ENCODE measurements at places on chromosomes 12 and 14. TPM values are rescaled to one million over a fixed set of nuclear protein-coding genes. Genes with fewer than 3 reads are reported as not detected.

The SPX gene
- 0.50 TPM for total RNA-seq

The BORCS5 gene
- total RNA-seq = 35.6 TPM

The PUS7L gene
- 10.5 TPM for total RNA-seq

The TBC1D30 gene
- 0.17 TPM for total RNA-seq

The RPS6KA5 gene
- 10.0 TPM for total RNA-seq

The CCNT1 gene
- total RNA-seq = 73.8 TPM

The ASB2 gene
- 2.4 TPM for total RNA-seq

The CCDC38 gene
- total RNA-seq = not detected

The DBX2 gene
- total RNA-seq = not detected

The CBLN3 gene
- 8.6 TPM for total RNA-seq

The PRICKLE1 gene
- not detected for total RNA-seq

The TC2N gene
- total RNA-seq = 66.2 TPM

GRCh38 chr14:68349900-68350629 lies 442.8 kb downstream of the ZFP36L1 start:
- no peak overlapping the region for H3K27ac ChIP-seq
- H3K4me1 ChIP-seq = no peaks in the 10 kb centered on the region
- no peak overlapping the region for H3K4me3 ChIP-seq
- no peak for DNase-seq
- H3K36me3 ChIP-seq = peaks cover 5% of the 10 kb centered on the region

- H3K4me1 ChIP-seq = no peaks in the 10 kb centered on the region
- H3K4me3 ChIP-seq = no peak overlapping the region
- no peaks in the 10 kb centered on the region for H3K36me3 ChIP-seq
- peaks cover 10% of the 10 kb centered on the region for H3K27me3 ChIP-seq
- DNase-seq = no peak
Measured at GRCh38 chr12:125340791-125341190, 275.6 kb downstream of the AACS start.

DNA sequence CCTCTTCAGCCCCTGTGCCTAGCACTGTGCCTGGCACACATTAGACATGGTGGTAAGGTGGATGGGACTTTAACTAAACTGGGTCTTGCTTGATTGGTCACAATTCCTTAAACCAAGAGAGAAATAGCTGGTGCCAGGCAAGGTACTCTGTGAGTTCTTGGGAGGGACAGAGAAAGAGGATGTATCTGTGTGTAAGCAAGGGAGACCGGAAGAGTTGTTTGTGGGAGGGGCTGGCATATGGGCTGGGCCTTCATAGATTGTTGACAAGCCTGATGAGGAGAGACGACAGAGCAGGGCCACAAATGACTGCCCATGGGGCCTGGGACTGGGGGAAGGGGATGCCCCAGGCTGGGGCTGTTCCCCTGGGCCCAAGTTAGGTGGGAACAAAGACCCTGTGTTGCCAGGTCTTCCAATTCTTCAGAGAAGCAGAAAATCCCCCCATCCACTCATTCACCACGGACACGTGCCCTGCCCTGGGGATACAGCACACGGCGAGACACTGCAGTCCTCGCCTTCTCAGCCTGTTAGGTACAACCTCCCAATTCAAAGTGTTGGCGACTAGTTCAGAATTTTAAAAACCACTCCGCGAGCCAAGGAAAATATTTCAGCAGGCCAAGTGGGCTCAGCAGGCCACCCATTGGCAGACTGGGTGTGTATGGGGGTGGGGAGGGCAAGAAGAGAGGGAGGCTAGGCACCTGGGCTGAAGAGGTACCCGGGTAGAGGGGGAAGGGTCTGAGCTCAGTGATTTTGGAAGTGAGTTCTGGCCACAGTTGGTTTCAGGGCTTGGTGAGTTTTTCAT lies 11.4 kb upstream of the CYP46A1 start:
- peaks cover 14% of the 10 kb centered on the region for H3K27me3 ChIP-seq
- H3K27ac ChIP-seq = no peak overlapping the region
- H3K4me3 ChIP-seq = no peak overlapping the region
- no peak for DNase-seq
- H3K4me1 ChIP-seq = no peaks in the 10 kb centered on the region

GRCh38 chr12:40015881-40016280 lies 90.0 kb downstream of the SLC2A13 start:
- no peak for DNase-seq
- no peaks in the 10 kb centered on the region for H3K27me3 ChIP-seq

DNA sequence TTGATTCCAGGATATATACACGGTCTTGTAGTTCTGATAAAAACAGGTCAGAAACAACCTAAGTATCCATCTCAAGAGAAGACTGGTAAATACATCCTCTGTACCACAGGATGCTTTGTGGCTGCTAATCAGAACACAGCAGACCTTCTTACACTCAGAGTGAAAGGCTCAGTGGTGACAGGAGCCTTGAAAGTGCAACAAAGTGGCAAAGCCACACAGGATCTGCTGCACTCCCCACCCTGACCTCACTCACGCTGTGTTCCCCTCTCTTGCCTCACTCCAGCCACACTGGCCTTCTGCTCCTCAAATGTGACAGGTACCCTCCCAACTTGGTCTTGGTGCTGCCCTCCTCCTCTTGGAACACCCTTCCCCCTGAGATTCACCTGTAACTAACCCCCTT lies 98.1 kb upstream of the GRIP1 start:
- H3K27me3 ChIP-seq = no peaks in the 10 kb centered on the region
- DNase-seq = peak; percentile 72
- H3K4me1 ChIP-seq = peaks cover 15% of the 10 kb centered on the region
- peak overlapping the region; percentile 10 for H3K27ac ChIP-seq

DNA sequence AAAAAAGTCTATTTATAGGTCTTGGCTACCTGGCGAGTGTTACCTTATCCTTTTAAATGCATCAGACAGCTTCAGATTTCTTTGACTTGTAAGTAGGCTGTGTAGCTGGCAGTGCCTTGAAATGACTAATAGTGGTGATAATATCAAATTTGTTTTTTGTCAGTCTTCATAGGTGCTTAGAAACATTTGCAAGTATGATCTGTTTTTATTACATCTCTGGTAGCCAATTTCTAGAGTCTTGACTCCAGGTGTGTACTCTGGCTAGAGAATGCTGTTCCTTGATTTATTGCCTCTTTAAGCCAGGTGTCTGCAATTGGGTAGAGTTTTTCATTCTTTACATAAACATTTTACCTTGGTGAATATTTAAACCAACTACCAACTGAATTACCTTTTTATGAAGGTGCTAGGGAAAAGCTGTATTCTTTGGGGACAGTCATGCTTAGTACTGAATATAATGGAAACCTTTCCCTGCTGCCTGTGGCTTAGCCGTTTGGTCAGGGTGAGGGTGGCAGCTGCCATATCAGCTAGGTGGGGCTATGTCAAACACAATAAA lies 32.6 kb downstream of the MLXIP start:
- no peak for DNase-seq
- no peaks in the 10 kb centered on the region for H3K27me3 ChIP-seq

DNA sequence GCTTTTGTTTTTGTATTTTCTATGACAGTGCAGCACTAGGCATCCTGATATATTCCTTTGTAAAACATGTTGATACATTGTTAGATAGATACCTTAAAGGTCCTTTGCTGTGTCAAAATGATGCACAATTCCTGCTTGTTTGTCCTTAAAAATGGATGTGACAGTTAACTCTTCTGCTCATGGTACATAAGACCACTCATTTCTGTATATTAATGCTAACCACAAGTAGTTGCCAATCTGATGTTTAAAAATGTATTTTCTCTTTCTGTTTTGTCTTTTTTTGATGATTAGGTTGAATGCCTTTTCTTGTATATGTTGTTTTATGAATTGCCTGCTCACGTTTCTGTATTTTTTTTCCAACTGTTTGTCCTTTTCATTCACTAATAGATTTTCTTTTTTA lies 35.1 kb downstream of the ATF7IP start:
- DNase-seq = no peak
- H3K27ac ChIP-seq = peak overlapping the region; percentile 85
- peaks cover 91% of the 10 kb centered on the region for H3K4me1 ChIP-seq
- no peaks in the 10 kb centered on the region for H3K27me3 ChIP-seq
- peak overlapping the region; percentile 47 for H3K4me3 ChIP-seq
- peaks cover 41% of the 10 kb centered on the region for H3K36me3 ChIP-seq

DNA sequence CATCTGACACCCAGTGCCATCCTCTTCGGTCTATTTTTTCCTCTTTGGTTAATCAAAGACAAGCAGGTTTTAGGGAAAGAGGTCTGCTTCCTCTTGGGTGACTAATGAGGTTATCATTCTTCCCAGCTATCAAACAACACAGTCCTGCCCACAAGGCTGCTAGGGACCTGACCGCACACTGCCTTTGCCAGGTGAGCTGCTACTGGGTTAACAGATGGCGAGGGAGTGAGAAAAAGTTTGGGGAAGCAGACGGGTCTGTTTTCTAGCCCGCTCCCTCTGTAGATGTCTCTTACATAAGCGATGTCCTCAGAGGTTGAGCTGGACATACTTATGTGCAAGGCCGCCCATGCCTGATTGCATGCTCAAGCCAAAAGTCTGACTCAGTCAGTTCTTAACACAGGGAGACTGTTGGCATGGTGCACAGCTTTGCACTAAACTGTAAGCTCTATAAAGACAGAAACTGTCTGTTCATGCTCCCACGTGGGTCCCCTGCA lies 94.1 kb downstream of the SLC15A4 start:
- H3K36me3 ChIP-seq = no peaks in the 10 kb centered on the region
- no peak for DNase-seq
- no peak overlapping the region for H3K4me3 ChIP-seq
- peaks cover 14% of the 10 kb centered on the region for H3K27me3 ChIP-seq

DNA sequence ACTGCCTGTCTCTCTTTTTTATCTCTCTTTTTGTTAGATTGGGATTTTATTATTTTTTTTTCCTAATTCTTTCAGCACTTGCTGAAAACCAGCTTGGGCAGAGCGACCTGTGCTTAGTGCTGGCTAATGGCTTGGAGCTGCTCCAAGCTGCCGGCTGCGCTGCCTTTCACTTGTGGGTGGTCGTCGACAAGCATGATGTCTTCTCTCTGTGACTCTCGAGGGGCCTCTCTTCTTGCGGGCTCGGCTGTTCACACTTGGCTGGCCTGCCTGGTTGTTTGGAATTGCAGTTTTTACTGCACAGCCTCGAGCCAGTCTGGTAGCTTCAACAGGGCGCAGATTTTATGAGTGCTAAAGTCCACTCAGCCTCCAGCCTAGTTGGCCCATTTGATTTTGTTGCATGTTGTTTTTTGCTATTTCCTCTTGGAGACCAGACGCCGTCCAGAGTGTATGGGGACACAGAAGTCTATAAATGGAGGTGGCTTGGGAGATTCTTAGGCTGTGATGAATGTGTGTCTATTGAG lies 18.6 kb downstream of the TPCN1 start:
- DNase-seq = no peak
- H3K4me3 ChIP-seq = no peak overlapping the region
- H3K27me3 ChIP-seq = no peaks in the 10 kb centered on the region
- H3K4me1 ChIP-seq = peaks cover 33% of the 10 kb centered on the region
- no peak overlapping the region for H3K27ac ChIP-seq

GRCh38 chr14:39395555-39396254 lies 36.5 kb downstream of the FBXO33 start:
- peaks cover 9% of the 10 kb centered on the region for H3K36me3 ChIP-seq
- DNase-seq = peak; percentile 26
- no peak overlapping the region for H3K4me3 ChIP-seq
- peak overlapping the region; percentile 81 for H3K27ac ChIP-seq

- H3K27ac ChIP-seq = no peak overlapping the region
- H3K4me3 ChIP-seq = no peak overlapping the region
- DNase-seq = no peak
- no peaks in the 10 kb centered on the region for H3K27me3 ChIP-seq
- peaks cover 66% of the 10 kb centered on the region for H3K36me3 ChIP-seq
Measured at GRCh38 chr12:19474147-19474546, 34.9 kb downstream of the AEBP2 start.

DNA sequence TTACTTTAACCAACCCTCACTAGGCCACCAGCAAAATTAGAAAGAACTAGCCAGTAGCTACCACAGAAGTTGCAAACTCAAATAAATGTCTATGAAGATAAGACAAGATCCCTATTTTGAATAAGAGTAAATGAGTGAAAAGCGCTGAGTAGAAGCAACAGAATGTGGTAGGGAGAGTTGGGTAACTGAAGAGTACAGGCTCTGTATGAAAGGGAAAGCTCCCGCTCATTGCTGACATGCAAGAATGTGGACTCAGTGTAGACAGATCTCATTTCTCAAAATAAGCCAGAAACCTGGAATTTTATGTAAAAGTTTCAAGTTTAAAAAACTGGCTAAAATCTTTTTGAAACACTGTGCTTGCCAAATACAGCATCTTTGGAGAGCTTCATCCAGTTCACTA lies 63.9 kb downstream of the NAV3 start:
- H3K36me3 ChIP-seq = no peaks in the 10 kb centered on the region
- no peak for DNase-seq
- no peaks in the 10 kb centered on the region for H3K4me1 ChIP-seq
- H3K27me3 ChIP-seq = no peaks in the 10 kb centered on the region
- no peak overlapping the region for H3K4me3 ChIP-seq
- no peak overlapping the region for H3K27ac ChIP-seq

GRCh38 chr12:8847435-8847834 lies 25.0 kb downstream of the A2ML1 start:
- no peak overlapping the region for H3K27ac ChIP-seq
- no peak for DNase-seq
- H3K27me3 ChIP-seq = no peaks in the 10 kb centered on the region
- no peak overlapping the region for H3K4me3 ChIP-seq

GRCh38 chr14:99537399-99537798 lies 56.2 kb downstream of the CCNK start:
- no peaks in the 10 kb centered on the region for H3K27me3 ChIP-seq
- H3K27ac ChIP-seq = no peak overlapping the region
- H3K36me3 ChIP-seq = no peaks in the 10 kb centered on the region
- DNase-seq = no peak
- peaks cover 3% of the 10 kb centered on the region for H3K4me1 ChIP-seq

DNA sequence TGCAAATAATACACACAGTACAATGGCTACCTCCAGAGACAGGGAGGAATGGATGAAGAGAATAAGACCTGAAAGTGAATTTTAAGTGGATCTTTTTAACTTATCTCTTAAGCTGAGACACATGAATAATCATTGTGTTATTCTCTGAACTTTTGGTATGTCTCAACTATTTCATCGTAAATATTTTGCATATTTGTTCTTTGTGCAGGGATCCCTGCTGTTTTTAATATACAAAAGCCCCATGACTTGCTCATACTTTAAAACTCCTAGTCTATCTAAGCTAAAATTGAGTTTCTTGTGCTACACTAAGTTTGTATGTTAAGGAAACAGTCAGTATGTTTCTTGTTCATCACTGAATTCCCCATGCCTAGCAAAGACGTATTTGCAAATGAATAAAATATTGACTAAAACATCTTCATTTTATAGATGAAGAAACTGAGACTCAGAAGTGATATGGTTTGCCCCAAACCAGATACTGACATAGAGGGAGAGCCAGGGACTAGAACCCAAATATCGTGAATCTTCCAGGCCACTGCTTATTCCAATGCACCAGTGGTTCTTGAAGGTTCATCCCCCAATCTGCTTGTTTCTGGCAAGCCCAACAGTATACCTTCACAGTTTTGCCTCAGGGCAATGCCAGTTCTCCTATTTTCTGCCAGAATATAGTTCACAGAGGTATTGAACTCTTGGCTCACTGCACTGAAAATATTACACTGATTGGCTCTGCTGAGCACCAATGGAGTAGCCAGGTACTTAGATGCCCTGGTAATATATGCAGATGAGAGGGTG lies 356.9 kb downstream of the MED13L start:
- no peaks in the 10 kb centered on the region for H3K36me3 ChIP-seq
- H3K27ac ChIP-seq = no peak overlapping the region
- no peak overlapping the region for H3K4me3 ChIP-seq
- H3K4me1 ChIP-seq = no peaks in the 10 kb centered on the region
- peaks cover 30% of the 10 kb centered on the region for H3K27me3 ChIP-seq

- no peaks in the 10 kb centered on the region for H3K4me1 ChIP-seq
- no peaks in the 10 kb centered on the region for H3K36me3 ChIP-seq
- H3K27me3 ChIP-seq = no peaks in the 10 kb centered on the region
- DNase-seq = no peak
- H3K27ac ChIP-seq = no peak overlapping the region
Measured at GRCh38 chr14:68014771-68015170, 195.2 kb downstream of the RAD51B start.
